ENCODE measurements at places on chromosomes 5 and 9. TPM values are rescaled to one million over a fixed set of nuclear protein-coding genes. Genes with fewer than 3 reads are reported as not detected.

Gene CDK7
- total RNA-seq = 42.1 TPM

Gene NEUROG1
- not detected for total RNA-seq

Gene POU5F2
- 0.38 TPM for total RNA-seq

Gene ARHGEF37
- total RNA-seq = 0.15 TPM

Gene IFNA21
- total RNA-seq = not detected

Gene PDLIM4
- 1.1 TPM for total RNA-seq

Gene RASEF
- not detected for total RNA-seq

Gene GARNL3
- 4.5 TPM for total RNA-seq

Gene GPR150
- total RNA-seq = 0.38 TPM

Gene KCTD16
- 0.04 TPM for total RNA-seq

Gene ENTR1
- 55.7 TPM for total RNA-seq

Gene AIF1L
- total RNA-seq = 0.23 TPM

Gene UAP1L1
- total RNA-seq = 27.2 TPM

Gene FREM1
- total RNA-seq = not detected

Gene KLF4
- 0.21 TPM for total RNA-seq

Gene MCC
- total RNA-seq = 4.8 TPM

Gene C7
- total RNA-seq = not detected

Gene MARVELD2
- total RNA-seq = 0.27 TPM

Gene OTP
- not detected for total RNA-seq

Gene FAM169A
- total RNA-seq = 9.2 TPM

Gene GZMA
- total RNA-seq = 18.3 TPM

Gene RAB24
- total RNA-seq = 33.5 TPM

Gene ZNF79
- total RNA-seq = 16.0 TPM

Gene SPOUT1
- 138 TPM for total RNA-seq

Gene SLC34A1
- not detected for total RNA-seq

Gene RMI1
- total RNA-seq = 31.8 TPM

Gene KIF4B
- 0.04 TPM for total RNA-seq

Gene PLEKHG4B
- 0.04 TPM for total RNA-seq

Gene BTNL3
- not detected for total RNA-seq

Gene TMC1
- not detected for total RNA-seq

Gene APBA1
- total RNA-seq = 0.08 TPM

Gene UGT3A2
- total RNA-seq = not detected

Gene PTPN3
- total RNA-seq = 0.51 TPM

Gene ARL14EPL
- total RNA-seq = not detected

Gene TAS2R1
- not detected for total RNA-seq

Gene CAMK4
- 51.8 TPM for total RNA-seq

Gene CXCL14
- total RNA-seq = not detected

Gene SPOCK1
- not detected for total RNA-seq

Gene CCL21
- not detected for total RNA-seq

Gene ADAMTS13
- 0.89 TPM for total RNA-seq

Gene PCDHB16
- not detected for total RNA-seq

Gene CNTNAP3B
- total RNA-seq = not detected

Gene DMRT2
- not detected for total RNA-seq

Gene IFNB1
- total RNA-seq = not detected

Gene THOC3
- total RNA-seq = 67.1 TPM

Gene OLFM1
- not detected for total RNA-seq

Gene FOXD4L5
- 0.17 TPM for total RNA-seq

Gene NOP16
- total RNA-seq = 151 TPM

Gene PDE6A
- total RNA-seq = not detected

Gene PURA
- total RNA-seq = 13.1 TPM

Gene MORN5
- not detected for total RNA-seq

Gene EFNA5
- total RNA-seq = not detected

Gene ZNF608
- total RNA-seq = not detected

Gene PKD2L2
- not detected for total RNA-seq

Gene TXN
- total RNA-seq = 472 TPM

Gene TRPM6
- total RNA-seq = not detected

All from activated CD8-positive, alpha-beta memory T cell treated with anti-CD3 and anti-CD28 coated beads for 36 hours (primary cell).